ENCODE measurements at places on chromosomes 13 and 19.

GRCh38 chr13:28607187-28607955 lies 51.6 kb upstream of the POMP start:
- no peak for DNase-seq

- DNase-seq = no peak
Measured at GRCh38 chr13:86882835-86883234, 788.3 kb upstream of the SLITRK5 start.

DNA sequence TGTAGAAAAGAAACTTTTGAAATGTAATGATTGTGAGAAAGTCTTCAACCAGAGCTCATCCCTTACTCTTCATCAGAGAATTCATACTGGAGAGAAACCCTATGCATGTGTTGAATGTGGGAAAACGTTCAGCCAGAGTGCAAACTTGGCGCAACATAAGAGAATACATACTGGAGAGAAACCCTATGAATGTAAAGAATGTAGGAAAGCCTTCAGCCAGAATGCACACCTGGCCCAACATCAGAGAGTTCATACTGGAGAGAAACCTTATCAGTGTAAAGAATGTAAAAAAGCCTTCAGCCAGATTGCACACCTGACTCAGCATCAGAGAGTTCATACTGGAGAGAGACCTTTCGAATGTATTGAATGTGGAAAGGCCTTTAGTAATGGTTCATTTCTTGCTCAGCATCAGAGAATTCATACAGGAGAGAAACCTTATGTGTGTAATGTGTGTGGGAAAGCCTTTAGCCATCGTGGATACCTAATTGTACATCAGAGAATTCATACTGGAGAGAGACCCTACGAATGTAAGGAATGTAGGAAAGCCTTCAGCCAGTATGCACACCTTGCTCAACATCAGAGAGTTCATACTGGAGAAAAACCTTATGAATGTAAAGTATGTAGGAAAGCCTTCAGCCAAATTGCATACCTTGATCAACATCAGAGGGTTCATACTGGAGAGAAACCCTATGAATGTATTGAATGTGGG lies 19.3 kb downstream of the ZNF583 start:
- DNase-seq = no peak

DNA sequence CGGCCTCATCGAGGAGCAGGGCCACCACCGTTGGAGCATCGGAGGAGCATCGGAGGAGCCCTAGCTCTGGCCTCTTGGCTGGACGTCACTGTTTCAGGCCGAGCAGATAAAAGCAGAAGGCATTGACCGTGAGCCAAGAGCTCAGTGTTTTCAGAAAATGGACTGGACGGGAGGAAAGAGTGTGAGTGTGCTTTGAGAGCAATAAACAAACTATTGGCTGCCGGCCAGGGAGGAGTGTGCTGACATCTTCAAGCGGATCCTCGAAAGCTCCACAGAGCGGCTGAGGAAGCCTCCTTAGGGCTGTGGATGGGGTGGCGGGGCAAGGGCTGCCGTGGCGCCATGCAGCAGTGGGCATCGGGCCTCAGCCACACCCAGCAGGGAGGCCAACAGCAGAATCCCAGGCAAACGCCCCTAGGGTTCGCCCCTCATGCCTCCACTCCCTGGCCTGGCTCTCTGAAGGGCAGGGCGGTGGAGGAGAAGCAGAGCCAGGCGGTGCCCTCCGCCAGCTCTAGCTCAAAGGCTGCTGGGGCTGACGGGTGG lies 41.8 kb downstream of the IRS2 start:
- DNase-seq = peak; percentile 92

DNA sequence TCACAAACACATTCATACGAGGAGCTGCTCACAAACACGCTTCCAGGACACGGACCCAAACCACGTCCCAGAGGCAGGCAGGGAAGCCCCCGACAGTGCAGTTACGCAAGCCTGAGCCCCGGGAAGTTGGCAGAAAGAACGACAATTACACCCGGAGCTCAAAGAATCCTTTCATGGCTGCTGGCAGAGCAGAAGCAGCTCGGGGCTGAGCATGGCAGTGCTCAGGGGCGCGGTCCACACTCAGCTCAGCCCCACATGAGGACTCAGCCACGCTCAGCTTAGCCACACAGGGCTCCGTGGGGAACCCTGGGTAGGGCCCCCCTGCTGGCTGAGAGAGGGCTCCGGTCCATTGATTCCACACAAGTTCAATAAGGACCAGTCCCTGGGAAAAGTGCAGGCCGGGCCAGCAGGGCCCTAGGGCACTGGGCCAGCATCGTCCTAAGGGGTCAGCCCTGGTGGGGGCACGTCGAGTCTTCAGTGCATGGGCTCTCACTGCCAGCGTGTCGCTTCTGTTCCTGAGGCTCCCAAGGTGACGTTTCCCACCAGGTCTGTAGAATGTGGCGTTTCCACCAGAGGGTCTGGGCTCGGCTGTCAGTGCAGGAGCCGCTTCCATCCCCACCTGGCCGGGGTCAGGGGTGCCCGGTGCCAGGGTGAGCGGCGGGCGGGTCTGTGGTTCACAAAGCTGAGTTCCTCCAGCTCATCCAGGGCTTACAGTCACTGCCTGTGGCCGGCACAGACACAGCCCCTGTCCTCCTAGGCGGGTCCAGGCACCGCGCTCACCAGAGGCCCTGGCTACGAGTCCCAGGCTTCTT lies 23.1 kb downstream of the GAS6 start:
- DNase-seq = peak; percentile 77

GRCh38 chr19:2615782-2616181 lies 86.7 kb downstream of the GNG7 start:
- DNase-seq = no peak

DNA sequence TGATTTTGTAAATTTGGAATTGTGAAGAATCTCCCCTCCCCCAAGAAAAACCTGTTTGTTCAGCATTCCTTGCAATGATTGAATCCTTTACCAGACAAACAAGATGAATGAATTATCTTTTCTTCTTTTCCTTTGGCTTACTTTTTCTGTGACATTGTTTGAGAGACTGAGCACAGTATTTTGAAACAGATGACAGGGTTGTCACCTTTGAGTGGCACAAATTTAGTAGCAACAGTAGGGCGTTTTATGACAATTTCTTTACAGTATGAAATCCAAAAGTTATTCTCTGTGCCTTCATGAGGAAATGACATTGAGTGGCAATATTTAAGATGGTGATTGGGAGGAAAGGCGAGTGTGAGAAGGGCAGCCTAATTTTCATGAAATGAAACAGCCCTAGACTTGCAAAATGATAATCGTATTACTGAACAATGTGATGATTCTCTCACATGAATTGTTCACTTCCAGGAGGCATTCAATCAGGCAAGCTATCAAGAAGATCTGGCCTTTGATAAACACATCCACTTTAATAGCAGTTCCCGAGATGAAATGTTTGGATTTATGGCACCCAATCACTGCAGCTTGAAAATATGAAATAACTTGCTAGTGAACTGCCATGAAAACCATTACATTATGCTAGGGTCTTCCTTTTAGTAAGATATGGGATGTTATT lies 68.6 kb upstream of the SCEL start:
- no peak for DNase-seq

DNA sequence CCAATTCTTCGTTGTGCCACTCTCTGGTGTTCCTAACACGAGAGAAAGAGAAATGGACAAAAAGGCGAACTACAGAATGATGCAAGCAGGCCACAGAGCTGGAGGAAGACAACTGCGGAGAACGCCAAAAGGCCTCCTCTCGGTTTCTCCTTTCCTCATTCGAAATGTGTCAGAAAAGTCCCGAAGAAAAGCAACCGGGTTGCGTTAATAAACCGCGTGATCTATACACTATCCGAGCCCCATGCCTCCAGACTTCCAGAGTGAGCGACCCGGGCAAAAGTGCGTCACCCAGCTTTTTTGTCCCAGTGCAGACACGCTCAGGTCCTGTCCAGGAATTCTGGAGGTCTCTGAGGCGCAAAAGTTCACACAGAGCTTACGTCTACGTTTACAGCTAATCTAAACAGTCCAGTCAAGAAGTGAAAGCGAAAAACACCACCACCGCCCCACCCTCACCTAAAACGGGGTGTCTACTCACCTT lies 413 bp downstream of the N4BP2L2 start:
- no peak for DNase-seq

GRCh38 chr19:46112527-46112926 lies 12.0 kb downstream of the IGFL3 start:
- DNase-seq = no peak

DNA sequence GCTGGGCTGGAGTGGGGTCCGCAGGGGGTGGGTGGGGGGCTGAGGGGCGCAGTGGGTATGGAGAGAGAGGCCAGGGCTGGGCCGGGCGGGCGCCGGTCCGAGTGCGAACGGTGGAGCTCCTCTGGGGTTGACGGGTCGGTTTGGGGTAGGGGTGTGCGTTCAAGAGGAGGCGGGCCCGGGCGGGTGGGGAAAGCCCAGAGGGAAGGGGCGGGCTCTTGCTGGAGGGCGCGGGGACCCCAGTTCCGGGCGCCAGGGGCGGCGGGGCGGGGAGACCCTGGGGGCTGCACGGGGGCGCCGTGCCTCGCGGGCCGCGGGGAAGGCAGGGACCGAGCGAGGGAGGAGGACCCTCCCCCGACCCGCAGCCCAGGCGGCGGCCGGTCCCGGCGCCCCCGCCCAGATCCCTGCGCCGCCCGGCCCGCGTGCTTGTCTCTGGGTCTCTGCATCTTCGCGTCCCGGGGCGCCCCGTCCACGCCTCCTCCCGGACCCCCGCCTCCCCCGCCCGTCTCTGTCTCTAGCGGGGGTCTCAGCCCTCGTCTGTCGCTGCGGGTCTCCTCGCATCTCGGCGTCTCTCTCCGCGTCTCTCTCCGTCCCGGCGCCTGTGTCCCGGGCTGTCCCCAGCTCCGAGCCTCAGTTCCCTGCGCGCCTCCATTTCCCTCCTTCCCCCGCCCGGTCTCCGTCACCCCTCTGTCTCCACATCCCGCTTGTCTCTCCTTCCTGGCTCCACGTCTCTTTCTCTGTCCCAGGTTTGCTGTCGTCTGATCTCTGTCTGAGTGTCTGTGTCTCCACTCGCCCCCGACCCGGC lies 8.3 kb upstream of the SHISA7 start:
- no peak for DNase-seq

- DNase-seq = no peak
Measured at GRCh38 chr19:4097501-4097900, 26.4 kb downstream of the MAP2K2 start.

GRCh38 chr19:46066471-46066870 lies 25.7 kb upstream of the IGFL4 start:
- no peak for DNase-seq

DNA sequence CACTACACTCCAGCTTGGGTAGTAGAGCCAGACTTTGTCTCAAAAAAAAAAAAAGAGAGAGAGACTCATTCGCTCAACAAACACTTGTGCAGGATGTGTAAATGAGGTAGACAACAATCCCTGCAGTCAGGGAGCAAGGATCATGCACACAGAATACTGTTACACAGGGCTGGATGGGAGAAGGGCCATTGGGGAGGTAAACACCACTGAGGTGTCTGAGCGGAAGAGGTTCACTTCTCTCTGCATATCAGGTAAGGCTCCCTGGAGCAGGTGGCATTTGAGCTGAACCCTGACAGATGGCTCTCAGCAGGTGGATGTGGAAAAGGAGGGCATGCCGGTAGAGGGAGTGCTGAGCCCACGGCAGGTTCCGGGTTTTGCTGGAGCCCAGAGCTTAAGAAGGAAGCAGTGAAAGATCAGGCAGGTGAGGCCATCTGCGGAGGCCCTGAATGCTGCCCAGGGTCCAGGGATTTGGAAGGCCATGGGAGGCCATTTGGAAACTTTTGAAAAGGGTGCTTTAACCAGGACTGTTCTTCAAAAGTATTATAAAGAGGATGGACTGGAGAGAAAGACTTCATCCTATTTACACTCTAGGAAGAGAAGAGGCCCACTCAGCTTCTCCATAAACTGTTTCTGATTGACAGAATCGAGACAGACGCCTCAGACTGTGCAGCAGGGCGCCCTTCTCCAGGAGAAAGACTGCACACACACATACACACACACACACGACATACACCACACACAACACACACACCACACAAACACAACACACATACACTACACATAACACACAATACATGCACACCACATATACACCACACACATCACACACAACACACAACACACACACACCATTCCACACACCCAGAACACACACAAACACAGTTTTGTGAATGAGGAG lies 199.4 kb downstream of the USP12 start:
- no peak for DNase-seq

DNA sequence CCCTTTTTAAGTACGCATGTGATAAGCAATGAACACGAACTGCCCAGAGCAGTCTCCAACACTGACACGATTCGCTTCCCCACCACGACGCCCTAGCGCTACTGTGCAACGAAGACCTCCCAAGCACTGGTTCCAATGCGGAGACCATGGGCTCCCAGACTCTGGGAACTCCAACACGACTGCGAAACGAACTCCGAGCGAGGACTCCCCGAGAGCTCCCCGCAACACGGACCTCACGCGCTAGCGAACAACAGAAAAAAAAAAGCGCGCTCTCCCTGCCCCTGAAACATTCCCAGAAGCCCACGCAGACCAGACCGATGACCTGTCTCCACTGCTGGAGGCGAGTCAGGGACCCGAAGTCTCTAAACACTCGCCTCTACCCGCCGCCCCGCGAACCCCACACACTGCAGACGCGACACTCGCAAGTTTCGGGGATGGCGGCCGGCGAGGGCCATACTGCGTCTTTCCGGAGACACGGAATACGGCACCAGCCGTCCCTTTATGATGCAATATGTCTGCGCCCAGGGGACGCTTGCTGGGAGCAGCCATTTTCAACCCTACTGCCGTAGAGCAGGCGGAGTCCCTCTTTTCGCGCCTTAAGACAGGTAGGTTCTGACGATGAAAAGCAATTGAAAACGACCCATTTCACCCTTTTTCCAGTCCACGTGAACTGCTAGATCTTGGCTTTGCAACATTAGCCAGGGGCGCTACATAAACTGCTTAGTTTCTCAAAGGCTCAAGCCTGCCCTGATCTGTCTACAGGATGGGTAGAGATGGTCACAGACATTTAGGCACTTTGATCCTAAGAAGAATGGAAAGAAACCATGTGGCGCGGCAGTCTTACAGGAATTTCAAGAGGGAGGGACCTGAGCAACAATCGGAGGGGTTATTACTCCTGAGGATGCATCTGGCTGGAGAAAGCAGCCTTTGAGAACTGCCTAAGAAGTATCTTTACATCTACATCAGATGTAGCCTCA lies at the start of gene ZNF577:
TSS of gene ZNF577 (minus strand) at position 430 of the 977 bp plus-strand sequence. CDS start 7,569 bp downstream, outside the sequence.
- peak; percentile 96 for DNase-seq

GRCh38 chr13:98778749-98779148 lies 26.3 kb upstream of the SLC15A1 start:
- no peak for DNase-seq

DNA sequence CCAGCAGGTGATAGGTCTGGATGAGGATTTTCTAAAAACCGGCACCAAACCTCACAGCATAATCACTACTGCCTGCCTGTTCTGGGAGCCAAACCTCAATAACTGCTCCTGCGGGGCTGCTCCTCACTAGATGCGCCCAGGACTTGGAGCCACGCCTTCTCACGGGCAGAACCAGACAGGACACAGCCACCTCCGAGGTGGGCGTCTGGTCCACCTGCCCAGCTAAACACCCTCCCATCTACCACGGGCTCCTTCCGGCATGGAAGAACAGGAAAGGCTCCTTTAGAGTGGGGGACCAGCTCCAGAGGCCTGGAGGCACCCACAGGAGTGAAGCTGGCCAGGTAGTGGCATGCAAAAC lies 73.5 kb downstream of the PEPD start:
- no peak for DNase-seq

GRCh38 chr19:45139286-45140143 lies 21.3 kb downstream of the NKPD1 start:
- DNase-seq = no peak

GRCh38 chr19:12715929-12716328 lies 7.8 kb downstream of the TNPO2 start:
- DNase-seq = no peak
